ENCODE measurements at places on chromosomes 5 and 9. TPM values are rescaled to one million over a fixed set of nuclear protein-coding genes. Genes with fewer than 3 reads are reported as not detected.

INSYN2B gene
- total RNA-seq: not detected

VLDLR gene
- total RNA-seq: 4.5 TPM

IL4 gene
- total RNA-seq: 4.0 TPM

GBA2 gene
- 62.3 TPM for total RNA-seq

SPINK4 gene
- total RNA-seq: not detected

FAM200C gene
- total RNA-seq: 1.0 TPM

MAST4 gene
- total RNA-seq: 14.3 TPM

ZBTB43 gene
- total RNA-seq: 19.2 TPM

HACD4 gene
- 16.5 TPM for total RNA-seq

PKN3 gene
- 13.8 TPM for total RNA-seq

IL9 gene
- total RNA-seq: not detected

CKS2 gene
- total RNA-seq: 162 TPM

LHX2 gene
- not detected for total RNA-seq

RPS14 gene
- total RNA-seq: 2,378 TPM

LMX1B gene
- not detected for total RNA-seq

GFI1B gene
- not detected for total RNA-seq

SLC6A7 gene
- not detected for total RNA-seq

Data from T-helper 2 cell treated with Interferon-gamma antibody and Interleukin-4, amounts not matched to agents 100 ng/mL and 5 ng/mL, for 36 hours (primary cell).